ENCODE measurements at places on chromosomes 6 and 20.

DNA sequence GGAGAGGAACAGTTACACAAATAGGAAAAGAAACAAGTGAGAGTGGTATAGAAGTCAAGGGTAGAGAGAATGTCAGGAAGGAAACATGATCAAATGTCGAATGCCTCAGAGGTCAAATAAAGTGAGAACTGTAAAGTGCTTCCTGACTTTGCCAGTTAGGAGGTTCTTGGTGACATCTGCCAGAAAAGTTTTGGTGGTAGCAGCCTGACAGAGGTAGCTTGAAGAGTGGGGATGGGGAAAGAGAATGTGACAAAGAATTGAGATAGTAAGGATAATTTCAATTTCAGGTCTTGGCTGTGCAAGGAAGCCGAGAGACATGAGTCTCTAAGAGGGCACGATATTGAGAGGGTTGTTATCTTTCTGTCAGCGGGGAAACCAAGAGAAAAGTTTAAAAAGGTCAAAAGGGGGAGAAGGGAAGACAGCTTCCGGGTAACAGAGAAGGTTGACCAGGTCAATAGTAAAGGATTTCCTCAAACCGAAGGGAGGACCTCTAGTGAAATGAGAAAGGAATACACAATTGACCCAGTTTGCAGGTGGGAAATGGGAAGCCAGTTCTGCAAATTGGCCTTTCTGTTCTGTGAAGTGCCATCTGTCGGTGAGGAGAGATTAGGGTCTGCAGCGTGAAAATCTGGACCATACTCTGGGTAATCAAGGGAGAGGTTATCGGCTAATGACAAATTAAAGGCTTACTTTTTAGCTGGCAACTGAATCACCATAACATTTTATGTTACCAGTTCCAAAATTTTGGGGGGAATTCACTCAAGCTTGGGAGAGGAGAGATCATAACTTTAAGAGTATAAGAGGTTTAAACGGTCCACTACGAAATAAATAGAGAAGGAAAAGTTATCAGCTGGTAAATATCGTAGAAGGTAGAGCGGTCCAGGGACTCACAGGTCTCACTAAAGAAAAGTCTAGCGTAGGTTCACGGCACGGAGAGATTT lies 973 bp upstream of the BRD2 start:
- no peak for DNase-seq

DNA sequence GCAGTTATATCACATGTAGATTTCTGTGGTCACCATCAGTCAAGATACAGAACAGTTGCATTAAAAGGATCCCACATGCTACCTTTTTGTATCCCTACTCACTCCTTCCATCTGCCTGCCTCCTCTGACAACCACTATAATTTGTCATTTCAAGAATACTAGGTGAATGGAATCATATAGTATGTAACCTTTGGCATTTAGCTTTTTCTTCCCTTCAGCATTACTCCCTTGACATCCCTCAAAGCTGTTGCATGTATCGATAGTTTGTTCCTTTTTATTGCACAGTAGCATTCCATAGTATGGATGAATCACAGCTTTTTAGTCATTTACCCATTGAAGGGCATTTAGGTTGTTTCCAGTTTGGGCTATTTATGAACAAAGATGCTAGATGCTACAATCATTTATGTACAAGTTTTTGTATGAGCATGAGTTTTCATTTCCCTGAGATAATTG lies 26.1 kb downstream of the NCOA7 start:
- no peak for DNase-seq

DNA sequence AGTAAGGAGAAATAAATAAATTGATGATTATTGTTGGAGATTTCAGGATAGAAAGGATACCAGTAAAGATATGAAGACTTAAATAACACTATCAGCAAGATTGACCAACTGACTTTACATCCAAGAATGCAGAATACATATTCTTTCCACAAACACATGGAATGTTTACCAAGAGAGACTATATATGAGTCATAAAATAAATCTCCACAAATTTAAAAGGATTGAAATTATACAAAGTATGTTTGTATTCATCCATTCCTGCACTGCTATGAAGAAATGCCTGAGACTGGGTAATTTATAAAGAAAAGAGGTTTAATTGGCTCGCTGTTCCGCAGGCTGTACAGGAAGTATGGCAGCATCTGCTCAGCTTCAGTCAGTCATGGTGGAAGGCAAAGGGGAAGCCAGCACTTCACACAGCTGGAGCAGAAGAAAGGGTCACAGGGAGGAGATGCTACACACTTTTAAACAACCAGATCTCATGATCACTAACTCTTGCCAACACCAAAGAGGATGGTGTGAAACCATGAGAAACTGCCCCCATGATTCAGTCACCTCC lies 56.7 kb upstream of the TNFRSF21 start:
- DNase-seq, result no peak

DNA sequence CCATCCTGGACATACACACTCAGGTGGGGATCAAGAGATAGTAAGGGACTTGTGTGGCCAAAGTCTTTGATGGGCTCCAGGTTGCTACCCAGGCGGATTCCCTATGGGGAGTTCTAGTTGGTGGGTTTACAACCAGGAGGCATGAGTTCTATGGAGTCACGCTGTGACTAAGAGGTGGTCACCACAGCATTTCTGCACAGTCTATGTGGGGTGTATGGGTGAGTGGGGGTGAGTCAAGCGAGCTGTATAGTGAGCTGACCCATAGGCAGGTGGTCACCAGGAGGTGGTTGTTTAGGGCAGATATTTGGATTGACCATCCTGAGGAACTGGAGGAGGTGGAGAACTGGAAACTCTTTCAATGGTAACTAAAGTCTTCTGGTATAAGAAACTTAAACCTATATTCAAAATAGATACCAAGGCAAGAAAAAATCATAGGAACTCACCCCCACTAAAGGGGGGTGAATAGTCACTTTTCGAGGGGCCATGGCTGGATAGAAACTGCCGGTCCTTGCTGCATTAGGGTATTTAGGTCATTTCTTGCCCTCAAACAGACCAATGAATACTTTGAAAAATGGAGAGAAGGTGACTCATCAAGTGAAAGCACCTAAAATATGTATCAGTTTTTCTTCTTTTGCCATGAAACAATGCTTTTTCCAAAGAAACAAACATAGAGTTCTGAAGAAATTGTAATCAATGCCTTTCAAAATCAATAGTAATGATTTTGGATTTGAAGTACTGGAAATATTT lies 84.3 kb upstream of the NRN1 start:
- no peak for DNase-seq

- DNase-seq, result no peak
Measured at GRCh38 chr20:21325296-21325695, 22.2 kb downstream of the XRN2 start.

GRCh38 chr6:43454696-43455530 lies 435 bp downstream of the DLK2 start:
- DNase-seq, result no peak

DNA sequence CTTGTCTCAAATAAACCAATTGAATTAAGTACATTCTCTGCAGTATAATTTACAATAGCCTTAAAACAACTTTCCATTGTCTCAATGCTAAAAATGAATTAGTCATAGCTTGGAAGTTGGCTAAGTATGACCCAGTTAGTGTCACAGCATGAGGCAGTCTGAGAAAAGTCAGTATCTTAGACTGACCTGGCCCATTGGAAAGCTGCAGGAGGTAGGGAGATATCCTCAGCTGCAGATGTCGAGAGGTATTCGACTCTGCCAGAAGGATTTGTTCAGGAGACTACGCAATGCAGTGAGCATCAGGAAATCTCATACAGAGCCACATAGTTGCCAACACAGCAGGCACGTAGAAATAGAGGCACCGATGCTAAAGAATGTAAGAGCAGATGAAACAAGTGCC lies 350.9 kb upstream of the NRSN1 start:
- peak; percentile 47 for DNase-seq

- no peak for DNase-seq
Measured at GRCh38 chr20:38119446-38119845, 45.6 kb downstream of the TGM2 start.

DNA sequence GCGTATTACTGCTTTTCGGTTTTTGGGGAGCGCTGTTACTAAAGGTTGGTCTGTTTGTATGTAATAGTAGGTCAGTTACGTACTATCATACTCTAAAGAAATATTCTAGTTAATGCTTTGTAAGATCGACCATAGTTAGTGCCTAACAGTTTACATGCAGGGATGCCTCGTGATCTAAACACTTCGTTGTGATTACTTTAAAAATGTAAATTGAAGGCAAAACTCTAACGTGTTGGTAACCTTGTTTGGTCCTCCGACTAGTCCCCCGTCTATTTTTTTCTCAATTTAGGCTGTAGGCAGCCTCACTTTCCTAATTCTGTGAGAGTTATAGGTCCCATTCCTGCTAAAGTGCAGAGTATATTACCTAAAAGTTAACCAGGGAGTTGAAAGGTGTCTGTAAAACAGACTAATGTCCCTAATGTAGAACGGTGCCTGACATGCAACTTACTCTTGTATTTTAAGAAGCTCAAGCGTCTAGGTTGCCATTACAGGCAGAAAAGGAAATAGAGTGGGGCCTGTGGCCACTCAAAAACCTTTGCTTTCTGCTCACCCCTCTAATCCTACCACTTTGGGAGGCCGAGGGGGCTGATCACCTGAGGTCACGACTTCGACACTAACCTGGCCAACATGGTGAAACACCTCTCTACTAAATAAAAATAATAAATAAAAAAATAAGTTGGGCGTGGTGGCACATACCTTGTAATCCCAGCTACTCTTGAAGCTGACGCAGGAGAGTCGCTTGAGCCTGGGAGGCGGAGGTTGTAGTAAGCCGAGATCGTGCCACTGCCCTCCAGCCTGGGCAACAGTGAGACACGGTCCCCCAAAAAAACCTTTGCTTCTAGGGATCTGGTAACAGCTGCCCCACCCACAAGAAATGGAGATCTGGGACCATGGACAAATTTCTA lies 37.8 kb downstream of the HFE start:
- DNase-seq, result no peak

- no peak for DNase-seq
Measured at GRCh38 chr6:121112356-121112755, 221.9 kb downstream of the TBC1D32 start.

DNA sequence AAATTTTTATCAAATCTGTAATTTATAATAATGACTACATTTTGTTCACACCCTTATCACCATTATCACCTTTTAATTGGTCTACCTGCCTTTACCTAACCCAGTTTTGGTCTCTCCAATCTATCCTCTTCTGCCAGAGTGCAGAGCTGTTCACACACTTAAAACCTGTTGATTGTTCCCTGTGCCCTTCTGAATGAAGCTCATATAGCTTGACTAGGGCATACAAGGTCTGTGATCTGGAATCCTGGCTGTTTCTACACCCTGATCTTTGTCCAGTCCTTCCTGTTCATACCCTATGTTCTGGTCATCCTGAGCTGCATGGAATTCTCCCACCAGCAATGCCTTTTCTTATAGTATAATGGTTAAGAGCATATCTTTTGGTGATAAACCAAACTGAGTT lies 28.9 kb upstream of the SUMO4 start:
- DNase-seq, result no peak

GRCh38 chr20:23662276-23662870 lies 24.6 kb upstream of the CST3 start:
- DNase-seq, result no peak

DNA sequence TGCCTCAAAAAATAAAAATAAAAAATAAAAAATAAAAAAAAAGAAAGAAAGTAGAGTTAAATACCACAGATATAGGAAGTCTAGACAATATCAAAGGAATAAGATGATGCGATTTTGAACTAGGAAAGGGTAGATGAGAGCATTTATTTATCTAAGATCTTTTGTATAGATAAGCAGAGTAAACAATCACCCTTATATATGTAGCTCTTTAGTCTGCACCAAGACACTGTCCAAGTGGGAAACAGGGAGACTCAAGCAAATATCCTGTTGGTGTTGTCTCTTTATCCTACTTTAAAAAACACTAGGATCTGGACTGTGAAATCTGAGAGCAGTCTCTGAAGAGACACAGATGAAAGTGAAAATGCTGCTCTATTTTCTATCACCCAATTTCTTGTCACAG lies 587.0 kb upstream of the FLRT3 start:
- no peak for DNase-seq

GRCh38 chr6:9710574-9710973 lies 704.3 kb downstream of the TFAP2A start:
- DNase-seq, result no peak

DNA sequence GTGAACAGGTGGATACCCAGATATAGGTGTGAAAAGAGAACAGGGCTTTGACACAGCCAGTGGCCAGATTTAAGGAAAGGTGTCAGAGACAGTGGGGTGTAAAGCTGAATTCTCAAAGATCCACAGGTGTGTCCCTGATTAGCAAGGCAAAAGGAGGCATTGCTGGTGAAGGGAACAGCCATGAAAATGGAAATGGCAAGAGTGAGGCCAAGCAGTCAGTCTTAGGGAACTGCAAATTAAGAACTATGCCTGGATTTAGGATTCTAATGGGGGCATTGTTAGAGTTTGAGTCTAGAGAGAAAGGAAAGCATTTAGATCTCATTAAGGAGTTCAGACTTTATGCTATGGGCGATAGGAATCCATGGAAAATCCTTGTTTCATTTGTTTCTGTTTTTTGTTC lies 789.2 kb downstream of the MAFB start:
- DNase-seq, result no peak

DNA sequence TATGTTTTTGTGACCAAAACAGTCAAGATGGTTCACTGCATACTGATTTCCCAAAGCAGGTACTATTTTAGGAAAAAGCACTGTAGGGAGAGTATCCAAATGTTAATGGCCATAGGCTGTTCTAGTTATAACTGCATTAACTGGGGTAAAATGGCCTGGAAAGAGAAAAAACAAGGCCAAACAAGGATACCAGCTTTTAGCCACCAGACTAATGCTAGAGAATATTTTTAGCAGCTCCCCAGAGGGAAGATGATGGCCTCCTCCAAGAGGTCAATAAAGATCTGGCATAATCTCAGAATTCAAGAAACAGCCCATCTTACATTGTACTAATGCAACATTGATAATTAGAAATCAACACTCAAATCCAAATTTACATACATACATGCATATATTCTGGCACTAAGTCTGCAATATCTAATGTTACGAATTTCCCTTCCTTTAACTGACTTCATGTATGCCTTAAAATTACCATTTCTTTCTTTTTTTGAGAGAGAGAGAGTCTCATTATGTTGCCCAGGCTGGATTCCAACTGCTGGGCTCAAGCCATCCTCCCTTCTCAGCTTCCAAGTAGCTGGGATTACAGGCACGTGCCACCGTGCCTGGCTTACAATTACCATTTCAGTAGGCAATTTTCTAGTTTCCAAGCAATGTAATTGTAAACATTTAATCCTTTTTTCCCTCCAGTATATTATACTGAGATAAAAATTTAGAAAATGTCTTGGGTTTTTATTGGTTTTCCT lies 9.3 kb downstream of the COX7A2 start:
- no peak for DNase-seq

Data from smooth muscle cell of the brain vasculature (primary cell).